Lung (tissue), 17 donors: ENCODE measurements at places on chromosomes 5 and 9. TPM values are rescaled to one million over a fixed set of nuclear protein-coding genes. Genes with fewer than 3 reads are reported as not detected.

F12 gene
- total RNA-seq = 1.4 TPM

ZBED3 gene
- total RNA-seq = 5.9 TPM

HAND1 gene
- 0.21 TPM for total RNA-seq

NR2F1 gene
- 57.3 TPM for total RNA-seq

FAM221B gene
- 0.25 TPM for total RNA-seq

CFAP157 gene
- 14.6 TPM for total RNA-seq

TMEM215 gene
- 0.06 TPM for total RNA-seq

RNF180 gene
- 24.4 TPM for total RNA-seq

DDX4 gene
- total RNA-seq = not detected

GMCL2 gene
- total RNA-seq = not detected

SNX18 gene
- total RNA-seq = 43.4 TPM

FRRS1L gene
- 0.03 TPM for total RNA-seq

DRD1 gene
- total RNA-seq = 1.5 TPM

APBA1 gene
- total RNA-seq = 4.6 TPM

ARHGEF37 gene
- total RNA-seq = 4.5 TPM

TEK gene
- total RNA-seq = 76.1 TPM

TUT7 gene
- total RNA-seq = 47.7 TPM

MEF2C gene
- 47.3 TPM for total RNA-seq

CDKN2B-AS1 gene
- 0.57 TPM for total RNA-seq

MAP3K1 gene
- 55.2 TPM for total RNA-seq

DOLPP1 gene
- 17.6 TPM for total RNA-seq

CAMSAP1 gene
- 29.8 TPM for total RNA-seq

WDR70 gene
- 57.8 TPM for total RNA-seq

PTPN3 gene
- 13.3 TPM for total RNA-seq

FKTN gene
- total RNA-seq = 11.3 TPM

PDLIM7 gene
- total RNA-seq = 124 TPM

LCNL1 gene
- total RNA-seq = 2.5 TPM

CCL21 gene
- 473 TPM for total RNA-seq

ANKRD34B gene
- 0.34 TPM for total RNA-seq

ADAMTS6 gene
- total RNA-seq = 6.2 TPM

PAEP gene
- total RNA-seq = not detected

KLF9 gene
- 61.5 TPM for total RNA-seq

NR6A1 gene
- total RNA-seq = 4.0 TPM

PCDHGB4 gene
- 6.9 TPM for total RNA-seq

C5orf52 gene
- not detected for total RNA-seq

POU5F2 gene
- total RNA-seq = 2.0 TPM

CD72 gene
- 5.2 TPM for total RNA-seq
